ENCODE measurements at places on chromosomes 1 and 21.

DNA sequence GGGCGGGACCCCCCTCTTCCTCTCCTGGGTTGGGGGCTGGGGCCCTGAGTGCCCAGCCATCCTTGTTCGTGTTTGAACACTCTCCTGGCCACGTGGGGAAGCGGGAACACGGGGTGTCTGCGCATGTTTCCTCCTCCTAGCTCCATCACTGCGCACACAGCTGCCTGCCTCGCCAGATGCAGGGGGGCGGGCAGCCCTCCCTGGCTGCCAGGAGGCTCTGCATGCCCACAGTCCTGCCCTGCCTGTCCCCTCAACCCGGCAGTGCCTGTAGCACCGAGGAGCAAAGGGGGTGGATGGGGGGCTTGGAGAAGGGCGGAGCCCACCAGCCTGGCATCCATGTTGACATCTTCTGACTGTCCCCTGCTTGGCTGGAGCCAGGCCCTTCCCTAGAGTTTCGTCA is 1.8 kb upstream of the SLC25A34 start:
- no peak for DNase-seq

DNA sequence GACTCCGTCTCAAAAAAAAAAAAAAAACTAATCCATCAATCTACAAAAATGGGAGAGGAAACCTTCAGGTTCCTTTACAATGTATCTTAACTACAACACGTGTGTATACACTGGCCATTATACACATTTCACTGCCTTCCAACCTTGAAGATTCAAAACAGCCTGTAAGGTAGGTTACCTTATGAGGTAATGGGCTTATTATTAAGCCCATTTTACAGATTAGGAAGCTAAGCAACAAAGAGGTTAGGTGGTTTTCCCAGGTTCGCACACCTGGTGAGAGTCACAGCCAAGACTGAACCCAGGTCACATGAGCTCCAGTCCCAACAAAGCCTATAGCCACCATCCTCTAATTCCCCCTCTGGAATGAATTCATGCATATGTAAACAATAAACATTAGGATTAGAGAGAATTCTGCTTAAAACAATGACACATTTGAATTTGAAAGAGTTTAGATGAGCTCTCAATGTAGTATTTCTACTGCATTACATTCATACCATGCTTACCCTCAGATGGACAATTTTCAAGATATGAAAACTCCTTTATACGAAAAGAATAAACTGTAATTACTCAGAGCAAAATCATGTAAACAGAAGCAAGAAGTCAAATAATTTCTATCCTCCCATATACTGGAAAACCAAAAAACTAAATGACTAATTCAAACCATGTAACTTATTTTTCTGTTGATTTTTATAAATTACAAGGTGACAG is 54.8 kb downstream of the EIF4G3 start:
- DNase-seq = no peak

DNA sequence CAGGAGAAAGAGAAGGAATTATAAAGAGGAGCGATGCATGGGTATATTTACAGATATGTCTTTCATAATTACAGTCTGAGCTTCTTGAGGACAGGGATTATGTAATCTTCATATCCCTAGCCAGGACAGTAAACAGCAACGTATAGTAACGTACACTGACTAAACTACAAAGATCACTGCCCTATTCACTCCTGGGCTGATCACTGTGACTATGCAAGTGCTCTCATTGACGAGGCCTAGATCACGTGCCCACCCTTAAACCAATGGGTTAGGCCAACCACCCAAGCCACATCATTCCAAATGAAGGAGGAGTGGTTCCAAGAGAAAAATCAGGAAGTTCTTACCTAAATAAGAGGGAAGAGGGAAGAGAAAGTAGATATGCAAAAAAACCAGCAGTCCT is 18.5 kb downstream of the PIK3R3 start:
- DNase-seq = peak; percentile 17

DNA sequence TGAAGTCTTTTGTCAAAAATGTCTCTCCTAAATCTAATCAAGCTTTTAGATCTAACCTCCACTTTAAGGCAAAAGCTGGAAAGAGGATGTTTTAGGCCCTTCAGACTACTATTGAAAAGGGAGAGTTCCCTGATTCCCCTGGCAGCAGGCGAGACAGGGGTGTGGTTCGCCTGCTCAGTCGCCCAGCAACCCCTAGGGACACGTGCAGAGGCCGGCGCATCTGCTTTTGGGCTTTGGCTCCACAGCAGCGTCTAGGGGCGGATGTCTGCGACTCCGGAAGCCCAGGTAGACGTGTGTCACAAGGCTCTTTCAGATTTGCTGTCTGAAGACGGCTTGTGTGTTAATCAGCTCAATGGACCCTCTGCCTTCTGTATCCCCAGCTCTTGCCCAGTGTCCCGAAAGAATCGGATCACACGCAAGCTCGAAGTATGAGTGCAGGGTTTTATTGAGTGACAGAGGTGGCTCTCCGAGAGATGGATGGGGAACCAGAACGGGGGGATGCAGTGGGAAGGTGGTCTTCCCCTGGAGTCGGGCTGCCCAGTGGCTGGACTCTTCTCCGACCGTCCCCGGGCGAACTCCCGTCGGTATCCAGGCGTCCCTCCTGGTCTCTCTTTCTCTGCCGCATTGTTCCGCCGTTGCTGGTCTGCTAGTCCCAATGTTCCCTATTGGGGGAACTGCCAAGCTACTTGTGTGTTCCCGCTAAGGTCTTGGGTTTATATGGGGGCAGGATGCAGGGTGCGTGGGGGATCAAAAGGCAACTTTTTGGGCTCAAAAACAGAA is 45.5 kb downstream of the OLFML2B start:
- no peak for DNase-seq

DNA sequence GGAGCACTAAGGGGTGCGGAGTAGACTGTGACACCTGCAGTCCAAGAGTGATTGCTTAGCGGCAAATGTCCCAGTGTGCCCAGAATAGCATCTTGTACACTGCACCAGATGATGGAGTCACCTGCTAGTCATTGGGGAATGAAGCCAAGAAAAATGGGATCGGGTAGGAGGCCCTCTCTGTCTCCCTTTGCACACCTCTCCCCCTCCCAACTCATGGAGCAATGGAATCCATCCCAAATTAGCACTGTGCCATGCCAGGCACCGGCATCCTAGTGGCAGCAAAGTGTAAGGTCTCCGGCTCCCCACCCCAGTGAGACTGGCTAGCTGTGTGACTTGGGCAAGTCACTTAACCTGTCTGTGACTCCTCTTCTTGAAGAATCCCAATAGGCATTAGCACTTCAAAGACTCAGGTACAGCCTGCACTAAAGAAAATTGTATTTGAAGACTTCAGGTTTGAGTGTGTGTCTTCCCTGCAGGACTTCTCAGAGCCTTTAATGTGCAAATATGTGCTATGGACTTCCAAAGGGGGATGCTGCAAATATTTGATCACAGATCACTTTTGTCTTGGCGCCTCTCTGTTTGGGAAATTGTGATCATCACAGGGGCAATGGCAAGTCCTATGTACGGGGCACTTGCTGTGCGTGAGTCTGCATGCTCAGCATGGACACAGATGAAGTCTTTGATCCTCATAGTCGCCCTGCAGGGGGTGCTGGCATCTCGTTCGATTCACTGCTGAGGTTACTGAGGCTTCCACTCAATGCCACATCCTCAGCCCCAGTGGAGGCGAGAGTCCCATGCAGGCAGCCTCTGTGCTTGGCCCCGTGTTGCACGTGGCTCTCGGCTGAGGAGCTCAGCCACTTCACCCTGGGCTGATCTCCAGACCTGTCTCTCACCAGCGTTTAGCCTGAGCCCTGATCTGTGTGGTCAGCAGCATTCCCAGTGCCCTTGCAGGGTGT is 272.9 kb upstream of the C1orf174 start:
- DNase-seq = no peak

GRCh38 chr1:199667089-199667488 is 360.4 kb upstream of the NR5A2 start:
- DNase-seq = no peak

DNA sequence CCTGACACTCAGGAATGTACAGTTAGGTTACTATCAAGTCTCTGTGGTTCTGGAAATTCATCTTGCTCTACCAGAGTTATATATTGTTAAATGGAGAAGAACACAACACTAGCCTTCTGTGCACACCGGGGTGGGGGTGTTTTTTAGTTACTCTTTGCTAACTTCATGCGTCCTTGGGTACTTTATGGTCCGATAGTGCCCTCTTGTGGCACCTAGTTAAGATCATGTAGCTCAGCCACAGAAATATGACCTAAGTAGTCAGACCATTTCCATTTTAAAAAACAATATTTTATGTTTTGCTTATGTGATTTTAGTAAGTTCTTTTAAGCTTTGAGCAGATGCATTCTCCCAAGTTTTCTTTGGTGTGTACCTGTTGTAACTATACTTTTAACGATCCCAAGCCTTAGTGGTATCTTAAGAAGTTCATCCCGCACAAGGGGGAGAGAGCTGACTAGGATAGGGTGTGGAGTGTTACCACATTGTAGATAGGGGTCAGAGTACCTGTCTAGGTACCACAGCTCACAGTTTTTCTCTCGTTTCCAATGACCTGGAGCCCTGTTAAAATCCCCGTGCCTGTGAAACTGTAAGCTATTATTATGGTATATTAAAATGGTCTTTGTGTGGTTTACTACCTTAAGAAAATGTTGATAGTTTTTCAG is 20.6 kb upstream of the SH3D21 start:
- peak; percentile 90 for DNase-seq

- peak; percentile 34 for DNase-seq
Measured at GRCh38 chr1:229224308-229224707, 46.6 kb upstream of the RAB4A start.

DNA sequence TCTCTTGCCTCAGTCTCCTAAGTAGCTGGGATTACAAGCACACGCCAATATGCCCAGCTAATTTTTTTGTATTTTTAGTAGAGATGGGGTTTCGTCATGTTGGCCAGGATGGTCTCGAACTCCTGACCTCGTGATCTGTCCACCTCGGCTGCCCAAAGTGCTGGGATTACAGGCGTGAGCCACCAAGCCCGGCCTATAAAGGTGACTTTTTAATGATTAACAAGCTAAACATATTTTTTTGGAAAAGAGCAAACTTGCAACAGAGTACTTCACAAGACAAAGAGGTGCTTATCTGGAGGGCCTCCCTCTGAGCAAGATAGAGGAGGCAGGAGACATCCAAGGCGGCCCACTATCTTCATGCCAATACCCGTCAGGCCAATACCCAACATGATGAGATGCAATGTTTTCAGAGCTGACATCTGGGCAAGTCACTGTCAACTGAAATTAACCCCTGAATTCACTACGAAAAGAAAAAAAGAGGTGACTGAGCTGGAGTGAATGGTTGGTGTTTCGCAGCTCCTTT is 10.5 kb downstream of the BCAR3 start:
- DNase-seq = no peak

DNA sequence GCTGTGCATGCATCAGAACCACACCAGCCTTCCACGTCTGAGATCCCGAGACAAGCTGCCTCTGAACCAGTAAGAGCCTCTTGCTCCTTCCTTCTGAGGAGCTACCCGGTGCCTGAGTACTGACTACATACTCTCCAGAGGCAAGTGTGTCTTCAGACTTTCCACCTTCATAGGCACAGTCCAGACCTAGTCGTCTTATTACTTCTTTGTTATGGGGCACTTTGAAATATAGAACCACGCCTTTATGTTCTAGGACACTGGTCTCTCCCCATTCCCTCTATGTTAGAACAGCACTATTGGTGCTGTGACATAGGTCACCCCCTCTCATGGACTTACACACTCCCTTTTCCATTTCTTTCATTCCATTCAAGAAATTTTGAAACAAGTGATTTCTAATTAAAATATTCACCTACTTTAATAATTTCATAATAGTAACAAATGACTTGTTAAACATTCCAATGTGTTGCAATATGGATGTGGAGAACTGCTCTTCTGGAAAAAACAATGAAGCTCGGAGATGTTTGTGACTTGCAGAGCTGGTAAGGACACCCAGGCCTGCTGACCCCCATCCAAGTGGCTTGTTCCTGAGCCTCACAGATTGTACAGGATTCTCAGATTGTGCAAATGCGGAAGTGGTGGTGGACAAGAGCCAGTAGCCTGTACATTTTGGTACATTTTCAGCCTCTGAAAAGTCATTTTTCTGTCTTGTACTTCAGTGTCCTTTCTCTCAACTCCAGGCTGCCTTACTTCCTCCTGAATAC is 76.1 kb upstream of the SIPA1L2 start:
- DNase-seq = peak; percentile 49

GRCh38 chr1:224591326-224591725 is 24.8 kb upstream of the CNIH3 start:
- DNase-seq = no peak

- DNase-seq = no peak
Measured at GRCh38 chr1:65681096-65681495, 111.6 kb upstream of the PDE4B start.

DNA sequence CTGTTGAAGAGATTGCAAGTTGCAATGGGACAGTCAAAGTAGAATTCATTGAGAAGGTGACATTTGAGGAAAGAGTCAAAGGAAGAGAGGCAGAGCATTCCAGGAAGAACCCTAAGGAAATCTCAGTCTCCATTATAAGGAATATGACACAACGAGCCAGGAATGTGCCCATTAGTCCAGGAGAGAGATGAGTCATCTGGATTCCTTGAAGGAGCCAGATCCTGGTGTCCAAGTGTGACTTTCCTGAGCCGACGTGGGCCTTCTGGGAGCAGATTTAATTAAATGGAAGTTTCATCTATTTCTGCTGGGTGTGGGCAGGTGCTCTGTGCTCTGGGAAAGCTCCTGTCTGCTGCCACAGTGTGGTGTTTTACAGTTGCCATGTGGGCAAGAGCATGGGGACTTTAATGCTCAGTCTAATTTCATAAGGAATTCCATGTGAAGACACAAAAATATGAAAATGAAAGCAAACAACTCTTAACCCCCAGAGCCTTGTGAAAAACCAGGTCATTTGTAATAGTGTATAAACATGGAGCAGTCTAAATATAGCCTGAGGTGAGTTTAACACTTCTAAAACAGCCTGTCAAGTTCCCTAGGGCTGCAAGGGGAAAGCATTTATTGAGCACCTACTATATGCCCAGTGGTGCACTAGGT is 111.4 kb upstream of the ARTN start:
- no peak for DNase-seq

- DNase-seq = peak; percentile 63
Measured at GRCh38 chr1:202752774-202753173, 42.5 kb upstream of the SYT2 start.

DNA sequence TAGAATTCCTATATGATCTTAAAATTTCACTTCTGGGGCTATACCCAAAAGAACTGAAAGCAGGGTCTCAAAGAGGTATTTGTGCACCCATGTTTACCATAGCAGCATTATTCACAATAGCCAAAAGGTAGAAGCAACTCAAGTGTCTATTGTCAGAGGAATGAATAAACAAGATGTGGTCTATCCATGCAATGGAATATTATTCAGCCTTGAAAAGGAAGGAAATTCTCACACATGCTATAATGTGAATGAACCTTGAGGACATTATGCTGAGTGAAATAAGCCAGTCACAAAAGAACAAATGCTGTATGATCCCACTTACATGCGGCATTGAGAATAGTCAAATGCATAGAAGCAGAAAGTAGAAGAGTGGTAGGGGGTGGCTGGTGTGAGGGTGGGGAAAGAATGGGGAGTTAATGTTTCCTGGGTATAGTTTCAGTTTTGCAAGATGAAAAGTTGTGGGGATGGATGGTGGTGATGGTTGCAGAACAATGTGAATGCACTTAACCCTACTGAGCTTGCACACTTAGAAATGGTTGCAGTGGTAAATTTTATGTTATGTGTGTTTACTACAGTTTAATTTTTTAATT is 122.4 kb downstream of the TOMM20 start:
- peak; percentile 49 for DNase-seq

GRCh38 chr1:101438359-101438758 is 201.5 kb downstream of the S1PR1 start:
- no peak for DNase-seq

- no peak for DNase-seq
Measured at GRCh38 chr1:98662356-98662670, 792 bp downstream of the SNX7 start.
